ENCODE measurements at places on chromosomes 2 and 18. TPM values are rescaled to one million over a fixed set of nuclear protein-coding genes. Genes with fewer than 3 reads are reported as not detected.

The PJVK gene
- total RNA-seq = 0.53 TPM

The ANO7 gene
- 0.23 TPM for total RNA-seq

The DOK6 gene
- total RNA-seq = not detected

The SKOR2 gene
- not detected for total RNA-seq

The AP1S3 gene
- 19.0 TPM for total RNA-seq

The IL1R2 gene
- 12.9 TPM for total RNA-seq

The LRRTM4 gene
- total RNA-seq = not detected

The UBXN2A gene
- 9.9 TPM for total RNA-seq

The AGXT gene
- not detected for total RNA-seq

The ABCG8 gene
- total RNA-seq = not detected

The ERBB4 gene
- total RNA-seq = not detected

The OSBPL1A gene
- 22.4 TPM for total RNA-seq

The IL36RN gene
- total RNA-seq = 0.15 TPM

The SMYD1 gene
- not detected for total RNA-seq

The LDLRAD4 gene
- not detected for total RNA-seq

The MYCN gene
- not detected for total RNA-seq

The POLR1A gene
- 14.8 TPM for total RNA-seq

The TLX2 gene
- 0.08 TPM for total RNA-seq

The LAMA1 gene
- 20.2 TPM for total RNA-seq

The CLEC4F gene
- total RNA-seq = not detected

The NAT8 gene
- total RNA-seq = not detected

The DSC1 gene
- 0.08 TPM for total RNA-seq

The LYG2 gene
- not detected for total RNA-seq
